Stimulated activated CD8-positive, alpha-beta memory T cell treated with anti-CD3 and anti-CD28 coated beads, Interleukin-15, amount 100 ng/mL, for 4 hours (primary cell): ENCODE measurements at places on chromosomes 16 and 17.
A peak's percentile ranks its signal among the peaks of the same experiment; 100 is the strongest.

- DNase-seq = peak; percentile 57
These were observed 15.0 kb downstream of the HASPIN start for GRCh38 chr17:3738562-3739295.

DNA sequence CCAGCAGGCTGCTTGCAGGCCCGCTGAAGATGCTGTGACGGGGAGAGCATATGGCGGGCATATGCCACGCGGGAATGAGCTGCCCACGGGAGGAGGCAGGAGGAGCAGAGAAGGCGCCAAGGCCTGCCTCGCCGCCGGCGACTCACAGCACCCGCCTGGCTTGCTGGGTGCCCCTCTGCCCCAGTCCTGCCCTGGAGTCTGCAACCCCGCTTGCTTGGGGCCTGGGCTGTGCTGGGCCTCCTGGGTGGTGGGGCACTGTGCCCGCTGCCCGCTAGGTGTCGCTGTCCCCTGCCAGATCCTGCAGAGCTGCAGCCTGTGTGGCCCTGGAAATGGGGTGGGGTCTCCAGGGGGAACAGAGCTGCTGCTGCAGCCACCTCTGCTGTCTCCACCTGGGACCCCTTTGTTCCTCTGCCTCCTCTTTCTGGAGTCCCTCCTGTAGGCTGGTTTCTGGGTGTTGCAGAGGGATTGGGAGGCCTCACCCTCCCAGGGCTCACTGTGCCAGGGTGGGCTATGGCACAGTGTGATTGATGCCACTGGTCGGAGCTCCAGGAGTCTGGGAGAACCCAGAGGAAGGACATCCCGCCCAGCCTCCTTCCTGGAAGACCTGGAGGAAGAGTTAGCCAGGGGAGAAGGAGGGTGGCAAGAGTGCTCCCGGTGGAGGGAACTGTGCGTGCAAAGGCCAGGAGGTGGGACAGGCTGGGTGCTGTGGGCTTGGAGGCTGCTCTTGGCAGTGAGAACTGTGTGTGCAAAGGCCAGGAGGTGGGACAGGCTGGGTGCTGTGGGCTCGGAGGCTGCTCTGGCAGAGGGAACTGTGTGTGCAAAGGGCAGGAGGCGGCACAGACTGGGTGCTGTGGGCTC, 141.0 kb upstream of the CIBAR2 start:
- DNase-seq = peak; percentile 11

DNA sequence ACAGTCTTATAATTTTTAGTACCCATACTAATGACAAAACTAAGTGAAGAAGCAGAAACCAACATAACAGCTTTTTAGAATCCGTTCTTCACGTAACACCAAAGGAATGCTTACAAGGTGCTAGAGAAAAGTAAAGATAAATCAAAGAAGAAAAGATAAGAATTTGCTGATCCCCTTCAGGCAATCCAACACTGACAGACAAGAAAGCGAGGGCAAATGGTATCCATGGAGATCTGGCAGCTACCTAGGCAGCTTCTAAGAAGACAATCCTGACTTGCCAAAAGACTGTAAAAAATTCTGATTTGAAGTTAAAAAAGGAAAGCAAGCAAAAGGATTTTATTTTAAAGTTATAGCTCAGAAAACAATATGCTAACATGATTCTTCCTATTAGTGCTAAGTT, 14.6 kb downstream of the BBS2 start:
- no peak for DNase-seq

GRCh38 chr17:76820039-76820438, 48.2 kb upstream of the MGAT5B start:
- DNase-seq = no peak

DNA sequence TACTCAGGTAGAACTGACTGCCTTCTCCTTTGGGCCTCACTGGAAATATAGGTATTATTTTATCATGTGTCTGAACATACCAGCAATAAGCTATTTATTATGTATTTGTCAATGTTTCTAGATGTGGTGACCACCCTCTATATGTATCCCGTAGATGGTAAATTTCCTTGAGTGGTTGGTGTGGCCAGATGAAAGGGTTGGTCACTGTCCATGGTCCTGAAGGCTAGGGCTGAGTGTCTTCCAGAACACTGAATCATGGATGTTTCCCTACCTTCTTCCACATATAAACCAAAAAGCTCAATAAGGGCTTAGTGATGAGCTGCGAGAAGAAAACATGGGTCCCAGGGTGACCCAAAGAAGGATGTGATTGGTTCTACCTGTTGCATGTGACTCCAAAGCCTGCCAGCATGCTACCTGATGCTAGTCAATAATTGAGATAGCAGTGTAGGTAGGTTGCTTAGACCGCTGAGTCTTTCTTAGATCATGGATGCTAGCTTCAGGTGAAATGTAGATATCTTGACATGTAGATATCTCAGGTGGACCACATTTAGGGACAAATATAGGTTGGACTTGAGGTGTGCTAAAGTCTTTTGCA, 150.3 kb downstream of the ASIC2 start:
- DNase-seq = no peak

GRCh38 chr16:678209-678857, 1.9 kb upstream of the STUB1 start:
- no peak for DNase-seq

DNA sequence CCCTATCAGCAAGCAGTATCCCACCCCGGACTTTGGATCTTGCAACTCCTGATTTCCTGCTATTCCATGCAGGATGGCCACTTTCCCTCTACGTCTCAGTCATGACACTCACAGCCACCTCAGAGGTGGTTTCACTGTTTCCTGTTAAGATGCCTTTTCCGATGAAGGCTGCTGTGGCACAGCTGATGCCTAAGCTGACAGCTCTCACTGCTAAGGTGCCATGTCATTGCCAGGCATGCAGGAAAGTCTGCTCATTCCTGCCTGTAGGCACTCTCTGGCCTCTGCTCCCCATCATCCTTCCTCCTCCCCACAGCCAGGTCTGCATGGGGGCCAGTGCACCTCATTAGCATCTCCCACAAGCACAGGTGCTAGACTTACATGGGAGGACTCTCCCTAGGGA, 173.0 kb downstream of the CBLN1 start:
- DNase-seq = no peak
